ENCODE measurements at places on chromosomes 3 and 15.

GRCh38 chr3:34067536-34068051, 269.2 kb downstream of the PDCD6IP start:
- DNase-seq = no peak

DNA sequence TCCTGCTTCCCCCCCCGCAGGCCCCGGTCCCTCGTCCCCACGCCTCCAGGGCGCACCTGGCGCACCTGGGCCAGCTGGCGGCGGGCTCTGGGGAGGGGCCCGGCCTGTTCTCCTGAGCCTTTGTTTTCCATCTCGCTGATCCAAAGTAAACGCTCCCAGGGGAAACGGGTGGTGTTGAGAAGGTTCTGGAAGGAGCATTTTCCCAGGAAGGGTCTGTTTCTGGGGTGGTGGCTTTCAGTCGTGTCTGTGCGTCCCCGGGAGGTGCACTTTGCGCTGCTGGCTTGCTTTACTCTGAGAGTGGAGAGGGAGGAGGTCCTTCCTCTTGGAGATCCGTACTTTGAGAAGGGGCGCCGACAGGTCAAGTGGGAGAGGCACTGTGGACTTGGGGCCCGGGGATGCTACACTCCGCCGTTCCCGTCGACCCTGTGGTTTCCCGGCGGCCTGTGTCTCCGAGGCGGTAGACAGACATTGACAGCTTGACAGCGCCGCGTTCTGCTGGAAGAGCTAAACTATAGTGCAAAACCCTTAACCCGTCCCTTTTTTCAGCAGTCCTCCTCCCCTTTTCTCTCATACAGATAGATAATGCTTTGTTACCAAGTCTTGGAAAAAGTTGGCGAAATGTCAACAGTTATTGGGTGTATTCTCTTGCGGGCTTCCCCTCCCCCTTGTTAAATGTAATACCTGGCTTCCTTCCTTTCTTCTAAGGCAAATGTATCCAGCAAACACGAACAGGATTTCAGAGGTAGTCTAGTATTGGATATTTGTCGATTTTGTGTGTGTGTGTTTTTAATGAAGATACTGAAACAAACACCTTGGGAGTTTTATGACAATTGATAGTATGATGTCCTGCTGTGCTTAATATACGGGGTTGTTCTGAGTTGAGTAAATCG, 6.5 kb downstream of the TPM1 start:
- DNase-seq = peak; percentile 70

- no peak for DNase-seq
Measured at GRCh38 chr3:100518983-100519382, 26.6 kb downstream of the TMEM45A start.

DNA sequence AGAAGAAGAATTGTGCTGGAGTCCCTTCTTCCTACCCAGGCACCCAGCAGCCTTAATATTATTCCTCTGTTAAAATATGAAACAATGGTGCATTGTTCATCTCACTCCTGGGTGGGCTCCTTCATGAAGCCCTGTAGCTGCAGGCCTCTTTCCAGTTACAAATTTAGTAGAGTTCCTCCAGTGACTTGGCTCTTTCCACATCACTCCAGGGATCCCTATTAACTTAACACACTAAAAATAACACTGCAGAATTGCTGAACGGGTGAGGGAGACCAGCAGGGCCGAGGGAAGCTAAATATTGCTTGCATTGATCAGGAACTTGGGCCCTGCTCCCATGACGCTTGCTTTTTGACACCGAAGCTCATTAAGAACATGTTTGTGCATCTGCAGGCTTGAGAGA, 142.3 kb downstream of the PDCD6IP start:
- no peak for DNase-seq

GRCh38 chr15:88476635-88477060, 9.1 kb downstream of the MRPS11 start:
- no peak for DNase-seq

DNA sequence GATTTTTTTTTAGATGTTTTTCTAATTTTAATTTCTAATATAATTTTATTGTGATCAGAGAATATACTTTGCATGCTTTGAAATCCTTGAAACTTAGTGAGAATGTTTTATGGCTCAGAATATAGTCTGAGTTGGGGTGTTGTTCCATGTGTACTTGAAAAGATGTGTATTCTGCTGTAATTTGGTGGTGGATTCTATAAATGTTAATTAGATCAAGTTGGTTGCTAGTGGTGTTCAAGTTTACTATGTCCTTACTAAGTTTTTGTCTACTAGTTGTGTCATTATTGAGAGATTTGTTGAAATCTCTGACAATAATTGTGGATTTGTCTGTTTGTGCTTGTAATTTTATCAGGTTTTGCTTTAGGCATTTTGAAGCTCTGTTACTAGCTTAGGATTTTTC, 29.7 kb downstream of the GLCE start:
- DNase-seq = no peak

- no peak for DNase-seq
Measured at GRCh38 chr15:39022532-39023305, 458.1 kb upstream of the RASGRP1 start.

DNA sequence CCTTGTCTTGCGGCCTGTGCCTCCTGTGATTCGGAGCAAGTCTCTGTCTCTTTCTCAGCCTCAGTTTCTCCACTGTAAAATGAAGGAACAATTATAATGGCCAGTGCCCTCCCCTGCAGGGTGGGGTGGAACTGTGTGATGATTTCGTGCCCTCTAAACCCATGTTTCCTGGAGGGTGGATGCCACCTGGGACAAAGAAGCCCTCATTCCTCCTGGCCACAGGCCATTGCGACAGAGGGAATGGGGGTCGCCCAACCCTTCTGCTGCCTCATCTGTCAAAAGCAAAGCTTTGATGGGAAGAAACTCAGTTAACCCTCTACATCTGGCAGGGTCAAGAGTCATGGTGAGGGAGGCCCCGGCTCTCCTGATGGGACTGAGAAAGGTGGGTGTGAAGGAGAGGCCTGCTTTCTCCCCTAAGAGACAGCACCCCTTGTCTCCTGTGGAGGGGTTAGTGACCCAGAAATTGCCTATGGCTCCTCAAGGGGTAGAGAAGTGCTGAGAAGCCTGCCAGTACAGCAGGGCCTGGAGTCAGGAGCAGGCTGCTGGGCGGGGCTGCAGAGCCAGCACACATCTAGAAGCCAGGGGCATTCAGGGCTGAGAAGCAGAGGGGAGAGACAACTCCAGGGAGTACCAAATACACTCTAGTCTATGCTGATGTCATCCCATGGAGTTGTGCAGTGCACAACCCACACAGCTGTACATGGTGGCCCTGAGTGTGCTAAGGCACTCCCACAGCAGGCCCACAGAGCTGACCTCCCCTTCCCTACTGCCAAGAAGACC, 61.0 kb downstream of the PLXNA1 start:
- no peak for DNase-seq
